Thyroid gland (tissue), 4 donors: ENCODE measurements at places on chromosomes 4 and X.
A peak's percentile ranks its signal among the peaks of the same experiment; 100 is the strongest.

DNA sequence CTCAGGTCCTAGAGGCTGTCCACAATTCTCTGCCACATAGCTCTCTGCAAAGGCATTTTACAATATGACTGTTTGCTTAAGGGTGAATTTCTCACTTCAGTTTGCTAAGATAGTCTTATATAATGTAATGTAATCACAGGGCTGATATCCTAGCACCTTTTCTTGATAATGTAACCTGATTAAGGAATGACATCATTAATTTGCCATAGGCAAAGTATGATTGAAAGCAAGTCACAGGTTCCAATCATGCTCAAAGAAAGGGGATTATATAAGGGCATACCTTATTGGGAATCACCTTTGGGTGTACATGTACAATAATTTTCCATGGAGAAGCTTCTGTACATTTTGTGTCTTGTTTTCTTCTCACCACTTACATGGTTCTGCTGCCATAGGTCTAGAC, 18.9 kb downstream of the GNRHR start:
- no peak overlapping the region for H3K27ac ChIP-seq
- H3K4me3 ChIP-seq = no peak overlapping the region
- no peaks in the 10 kb centered on the region for H3K27me3 ChIP-seq
- no peaks in the 10 kb centered on the region for H3K4me1 ChIP-seq
- no peak for DNase-seq

- H3K27me3 ChIP-seq = no peaks in the 10 kb centered on the region
- no peaks in the 10 kb centered on the region for H3K36me3 ChIP-seq
- DNase-seq = no peak
- no peak overlapping the region for H3K4me3 ChIP-seq
- H3K4me1 ChIP-seq = no peaks in the 10 kb centered on the region
Observed at GRCh38 chr4:119209586-119209985, 2.9 kb upstream of the USP53 start.

- no peaks in the 10 kb centered on the region for H3K27me3 ChIP-seq
- H3K4me3 ChIP-seq = no peak overlapping the region
- no peak overlapping the region for H3K27ac ChIP-seq
- H3K36me3 ChIP-seq = no peaks in the 10 kb centered on the region
Observed at GRCh38 chr4:23084559-23085248, 392.0 kb downstream of the GBA3 start.

DNA sequence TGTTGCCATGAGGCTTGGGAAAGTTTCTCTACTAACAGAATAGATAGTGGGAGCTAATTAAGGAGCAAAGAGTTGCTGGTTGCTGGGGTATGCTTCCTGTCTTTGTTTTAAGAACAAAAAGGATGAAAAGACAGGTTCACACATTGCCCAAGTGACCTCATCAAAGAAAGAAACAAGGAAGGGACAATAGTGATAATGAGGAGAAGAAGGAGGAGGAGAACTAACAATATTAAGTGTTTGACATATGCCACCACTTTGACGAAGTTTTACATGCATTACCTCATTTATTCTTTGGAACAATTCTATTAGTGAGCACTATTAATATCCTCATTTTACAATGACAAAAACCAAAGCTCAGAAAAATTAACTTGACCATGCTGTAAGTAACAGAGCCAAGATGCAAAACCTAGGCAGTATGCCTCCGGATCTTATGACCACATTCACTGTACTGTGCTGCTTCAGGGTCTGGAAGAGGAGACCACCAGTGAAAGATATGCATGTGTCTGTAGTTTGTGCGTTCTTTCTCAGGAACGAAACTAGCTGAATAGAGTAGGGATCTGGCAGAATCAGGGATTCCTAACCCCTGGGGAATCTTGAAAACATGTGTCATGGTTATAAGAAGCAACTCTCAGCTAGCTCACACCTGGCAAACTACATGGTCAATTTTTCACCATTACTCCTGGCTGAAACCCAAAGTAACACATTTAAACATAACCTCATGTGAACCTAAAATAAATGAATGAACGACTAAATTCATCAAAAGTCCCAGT, 83.8 kb downstream of the MOSPD2 start:
- H3K27me3 ChIP-seq = no peaks in the 10 kb centered on the region
- no peaks in the 10 kb centered on the region for H3K36me3 ChIP-seq
- no peak overlapping the region for H3K4me3 ChIP-seq
- no peak overlapping the region for H3K27ac ChIP-seq
- no peaks in the 10 kb centered on the region for H3K4me1 ChIP-seq

GRCh38 chrX:56113785-56114436, 118.2 kb upstream of the KLF8 start:
- no peaks in the 10 kb centered on the region for H3K4me1 ChIP-seq
- no peak overlapping the region for H3K27ac ChIP-seq
- no peaks in the 10 kb centered on the region for H3K36me3 ChIP-seq
- no peak overlapping the region for H3K4me3 ChIP-seq
- no peaks in the 10 kb centered on the region for H3K27me3 ChIP-seq

DNA sequence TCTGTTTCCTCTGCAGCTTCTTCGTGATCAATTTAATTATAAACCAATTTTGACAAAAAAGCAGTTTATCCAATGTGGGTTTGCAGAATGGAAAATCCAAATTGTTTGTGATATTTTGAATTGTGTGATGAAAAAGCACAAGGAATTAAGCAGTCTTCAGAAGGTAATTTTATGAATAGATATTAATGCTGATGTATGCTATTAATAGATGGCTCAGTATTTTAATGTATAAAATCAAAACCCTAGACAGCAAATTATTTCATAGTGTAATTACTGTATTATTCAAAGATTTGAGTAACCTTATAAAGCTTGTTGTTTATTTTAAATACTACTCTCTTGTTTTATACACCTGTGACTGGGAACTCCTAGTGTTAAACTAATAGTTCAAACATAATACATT, 20.0 kb downstream of the CEP44 start:
- DNase-seq = no peak
- no peaks in the 10 kb centered on the region for H3K27me3 ChIP-seq
- no peak overlapping the region for H3K4me3 ChIP-seq
- H3K4me1 ChIP-seq = no peaks in the 10 kb centered on the region
- H3K36me3 ChIP-seq = no peaks in the 10 kb centered on the region

- no peaks in the 10 kb centered on the region for H3K36me3 ChIP-seq
- H3K27ac ChIP-seq = no peak overlapping the region
- no peak for DNase-seq
- no peaks in the 10 kb centered on the region for H3K4me1 ChIP-seq
Observed at GRCh38 chrX:65997978-65998717, 41.7 kb downstream of the VSIG4 start.

- H3K36me3 ChIP-seq = peaks cover 12% of the 10 kb centered on the region
- no peak for DNase-seq
- no peaks in the 10 kb centered on the region for H3K4me1 ChIP-seq
- no peak overlapping the region for H3K27ac ChIP-seq
Observed at GRCh38 chrX:16845686-16846085, 24.5 kb downstream of the RBBP7 start.

DNA sequence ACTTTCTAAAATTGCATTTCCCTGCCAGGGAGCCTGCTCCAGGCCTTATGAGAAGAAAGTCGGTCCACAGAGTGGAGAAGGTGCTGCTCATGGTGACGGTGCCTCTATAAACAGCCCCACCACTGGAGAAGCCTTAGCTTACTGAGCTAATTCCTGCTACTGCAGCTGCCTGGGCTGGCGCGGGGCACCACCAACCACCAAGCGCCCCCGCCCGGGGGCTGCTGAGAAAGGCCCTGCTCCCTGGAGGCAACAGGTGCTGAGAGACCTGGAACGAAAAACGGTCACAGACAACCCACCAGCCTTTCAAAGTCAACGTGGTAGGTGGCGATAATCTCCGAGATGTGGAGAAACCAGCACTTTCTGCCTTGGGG, 2.9 kb downstream of the HCFC1 start:
- peaks cover 26% of the 10 kb centered on the region for H3K4me1 ChIP-seq
- DNase-seq = no peak
- no peaks in the 10 kb centered on the region for H3K27me3 ChIP-seq
- no peak overlapping the region for H3K27ac ChIP-seq
- peaks cover under 1% of the 10 kb centered on the region for H3K36me3 ChIP-seq
- no peak overlapping the region for H3K4me3 ChIP-seq

DNA sequence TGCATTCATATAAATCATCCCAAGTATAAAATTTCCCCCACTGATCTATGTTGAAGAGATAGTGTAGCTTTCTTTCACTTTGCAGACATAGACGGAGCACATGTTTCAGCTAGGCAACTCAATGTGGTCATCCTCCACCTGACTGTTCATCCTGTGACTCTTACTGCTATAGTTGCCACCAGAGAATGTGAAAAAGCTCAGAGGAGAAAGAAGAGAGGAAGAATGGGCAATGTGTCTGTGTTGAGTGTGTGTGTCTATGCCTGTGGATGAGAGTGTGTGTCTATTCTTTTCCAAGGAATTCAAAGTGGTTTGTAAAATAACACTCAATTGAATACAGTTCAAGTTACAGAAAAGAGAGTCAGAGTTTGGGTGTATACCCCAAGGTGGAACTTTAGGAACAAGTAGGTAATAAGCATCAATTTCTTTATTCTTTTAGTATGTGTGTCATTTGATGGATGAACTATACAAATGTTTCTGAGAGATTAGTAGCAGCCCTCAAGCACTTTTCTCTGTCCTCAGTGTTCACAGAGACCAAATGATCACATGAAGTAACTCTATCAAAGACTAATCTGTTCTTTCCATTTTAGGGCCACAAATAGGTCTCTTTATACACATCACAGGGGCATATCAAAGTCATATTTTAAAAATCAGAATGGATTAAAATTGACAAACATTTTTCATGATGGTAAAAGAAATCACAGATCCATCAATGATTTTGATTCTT, 2.3 kb downstream of the SNCA start:
- no peak overlapping the region for H3K27ac ChIP-seq
- H3K27me3 ChIP-seq = no peaks in the 10 kb centered on the region
- H3K4me1 ChIP-seq = peaks cover 3% of the 10 kb centered on the region
- H3K36me3 ChIP-seq = no peaks in the 10 kb centered on the region
- H3K4me3 ChIP-seq = no peak overlapping the region

- DNase-seq = no peak
- H3K4me1 ChIP-seq = no peaks in the 10 kb centered on the region
- no peaks in the 10 kb centered on the region for H3K27me3 ChIP-seq
- no peaks in the 10 kb centered on the region for H3K36me3 ChIP-seq
- no peak overlapping the region for H3K27ac ChIP-seq
Observed at GRCh38 chr4:74400395-74400794, 35.5 kb downstream of the EREG start.

GRCh38 chr4:168388890-168389289, 70.3 kb upstream of the DDX60 start:
- H3K4me3 ChIP-seq = no peak overlapping the region
- no peaks in the 10 kb centered on the region for H3K36me3 ChIP-seq
- H3K4me1 ChIP-seq = no peaks in the 10 kb centered on the region
- H3K27me3 ChIP-seq = no peaks in the 10 kb centered on the region

- H3K4me3 ChIP-seq = no peak within 1 kb of the TSS
- DNase-seq = no peak
- H3K27ac ChIP-seq = no peak within 1 kb of the TSS
- H3K27me3 ChIP-seq = no peaks in the 10 kb centered on the region
- H3K36me3 ChIP-seq = no peaks in the 10 kb centered on the region
Observed at GRCh38 chrX:153445856-153446635, at the start of gene TREX2. Gene TREX2 (minus strand): TSS chrX:153446056. CDS start chrX:153445430, 626 bp downstream.

- no peaks in the 10 kb centered on the region for H3K36me3 ChIP-seq
- H3K4me1 ChIP-seq = no peaks in the 10 kb centered on the region
- no peak overlapping the region for H3K4me3 ChIP-seq
- no peaks in the 10 kb centered on the region for H3K27me3 ChIP-seq
- no peak for DNase-seq
- H3K27ac ChIP-seq = no peak overlapping the region
Observed at GRCh38 chr4:57320217-57320616, 210.0 kb upstream of the IGFBP7 start.

DNA sequence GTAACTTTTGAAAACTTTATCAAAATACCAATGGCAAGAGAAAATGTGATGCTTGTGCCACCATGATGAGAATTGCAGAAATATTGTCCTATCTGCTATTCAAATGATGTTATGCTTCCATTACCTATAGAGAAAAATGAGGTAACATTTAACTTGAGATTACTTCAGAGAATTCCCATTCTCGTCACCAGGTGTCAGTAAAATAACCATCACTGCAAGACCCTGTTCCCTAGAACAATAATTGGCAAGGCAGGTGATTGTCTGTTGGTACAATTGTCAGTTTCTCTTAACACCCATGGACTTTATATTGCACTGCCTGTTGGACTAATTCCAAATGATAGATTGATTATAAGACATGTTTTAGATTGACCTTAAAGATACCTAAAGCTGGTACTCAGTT, 179.9 kb downstream of the GABRG1 start:
- no peak overlapping the region for H3K27ac ChIP-seq
- no peak overlapping the region for H3K4me3 ChIP-seq
- H3K27me3 ChIP-seq = no peaks in the 10 kb centered on the region
- H3K36me3 ChIP-seq = no peaks in the 10 kb centered on the region
- DNase-seq = no peak
- H3K4me1 ChIP-seq = no peaks in the 10 kb centered on the region

GRCh38 chr4:184816962-184817361, 8.8 kb downstream of the ACSL1 start:
- H3K4me1 ChIP-seq = peaks cover 24% of the 10 kb centered on the region
- H3K4me3 ChIP-seq = no peak overlapping the region
- H3K27me3 ChIP-seq = no peaks in the 10 kb centered on the region
- no peaks in the 10 kb centered on the region for H3K36me3 ChIP-seq
- DNase-seq = no peak

DNA sequence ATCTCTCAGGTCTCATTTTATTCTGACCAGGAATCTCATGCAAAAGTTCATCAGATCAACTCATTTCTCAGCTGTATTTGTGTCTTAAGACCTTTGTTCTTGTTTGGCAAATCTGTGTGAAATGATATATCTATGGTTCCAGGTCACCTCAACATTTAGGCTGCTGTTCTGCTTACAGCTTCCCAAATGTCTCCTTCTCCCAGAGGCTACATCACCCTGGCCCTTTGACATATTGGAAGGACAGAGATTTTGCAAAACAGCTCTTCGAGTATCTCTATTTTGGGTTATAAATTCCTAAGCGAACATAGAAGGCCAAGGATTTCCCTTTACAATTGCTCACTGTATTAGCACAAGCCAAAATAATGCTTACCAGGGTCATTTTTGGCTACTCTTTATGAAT, 57.5 kb upstream of the GIMD1 start:
- H3K4me1 ChIP-seq = no peaks in the 10 kb centered on the region
- DNase-seq = no peak
- no peak overlapping the region for H3K27ac ChIP-seq
- H3K36me3 ChIP-seq = no peaks in the 10 kb centered on the region
- H3K4me3 ChIP-seq = no peak overlapping the region

GRCh38 chr4:26163425-26164362, 157.1 kb upstream of the RBPJ start:
- no peak for DNase-seq
- no peaks in the 10 kb centered on the region for H3K4me1 ChIP-seq
- H3K4me3 ChIP-seq = no peak overlapping the region
- no peaks in the 10 kb centered on the region for H3K36me3 ChIP-seq

DNA sequence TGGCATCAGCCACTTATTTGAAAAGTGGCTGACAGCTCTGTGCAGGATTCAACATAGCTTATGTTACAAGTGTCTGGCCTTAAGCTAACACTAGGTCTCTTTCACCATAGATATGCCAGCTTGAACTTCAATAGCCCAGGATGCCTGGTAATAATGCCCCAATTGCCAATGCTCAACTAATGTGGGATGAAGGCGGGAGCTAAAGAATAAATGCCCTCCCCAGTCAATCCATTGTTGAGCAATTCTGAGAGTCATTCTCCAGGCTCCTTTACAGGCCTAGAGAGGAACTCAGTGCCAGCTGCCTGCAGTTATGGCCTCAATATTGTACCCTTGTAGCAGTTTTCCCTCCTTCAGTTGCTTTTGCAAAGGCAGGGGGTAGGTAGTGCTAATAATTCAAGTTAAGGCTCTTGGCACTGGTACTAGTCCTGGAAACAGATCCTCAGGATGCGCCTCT, 460.2 kb downstream of the GABRG1 start:
- peaks cover 15% of the 10 kb centered on the region for H3K4me1 ChIP-seq
- peak; percentile 1 for DNase-seq
- H3K27ac ChIP-seq = no peak overlapping the region
- H3K36me3 ChIP-seq = no peaks in the 10 kb centered on the region
- no peak overlapping the region for H3K4me3 ChIP-seq
- no peaks in the 10 kb centered on the region for H3K27me3 ChIP-seq
